HuH-7 (cell line): ENCODE measurements at places on chromosomes 1 and 21.

- DNase-seq: peak; percentile 25
These were observed 109.4 kb downstream of the NRDC start for GRCh38 chr1:51768971-51769588.

- no peak for DNase-seq
These were observed 53.6 kb downstream of the RERE start for GRCh38 chr1:8763888-8764287.

DNA sequence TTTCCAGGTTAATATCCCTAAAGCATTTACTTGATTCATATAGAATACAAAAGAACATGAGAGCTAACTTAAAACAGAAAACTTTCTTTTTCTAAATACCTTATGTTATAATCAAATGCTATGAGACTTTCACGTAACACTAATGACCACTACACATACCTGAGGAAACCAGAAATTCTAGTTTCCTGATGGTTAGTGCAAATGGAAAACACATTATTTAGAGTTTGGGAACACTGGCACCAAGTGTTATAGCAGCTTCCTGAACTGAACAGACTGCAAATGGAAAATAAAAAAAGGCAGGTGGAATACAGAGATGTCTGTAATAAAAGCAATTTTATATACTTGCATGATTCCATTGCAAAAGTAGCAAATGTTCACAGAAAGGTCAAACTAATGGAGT is 15.5 kb downstream of the PAXBP1 start:
- no peak for DNase-seq

DNA sequence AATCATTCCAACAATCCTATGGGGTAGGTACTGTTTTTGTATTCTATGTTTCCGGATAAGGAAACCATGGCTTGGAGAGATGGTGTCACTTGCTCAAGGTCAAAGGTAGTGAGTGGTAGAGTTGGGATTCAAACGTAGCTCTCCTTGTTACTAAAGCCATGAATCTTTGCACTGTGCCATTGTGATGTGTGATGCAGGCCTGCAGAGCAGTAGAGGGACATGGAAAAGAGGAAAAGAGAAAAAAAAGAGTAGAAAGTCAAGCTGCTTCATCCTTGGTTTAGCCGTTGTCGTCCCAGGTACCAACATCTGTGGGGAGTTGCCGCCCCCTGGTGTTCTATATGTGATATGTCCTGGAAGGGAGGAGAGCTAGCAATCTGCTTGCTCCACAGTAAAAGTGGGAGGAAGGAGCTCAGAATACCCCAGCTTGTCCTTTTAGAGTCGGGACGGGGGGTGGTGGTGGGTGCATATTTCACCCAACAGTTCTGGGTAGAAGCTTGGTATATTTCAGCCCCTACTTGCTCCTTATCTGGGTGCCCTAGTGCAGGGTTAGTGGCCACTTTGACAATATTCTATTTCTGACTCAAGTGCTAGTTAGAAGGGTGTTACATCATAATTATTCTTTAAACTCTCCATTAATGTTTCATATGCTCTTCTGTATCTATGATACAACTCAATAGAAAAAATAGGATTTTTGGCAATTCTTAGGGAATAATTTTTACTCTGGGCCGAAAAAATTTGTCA is 98.4 kb downstream of the EBNA1BP2 start:
- DNase-seq: peak; percentile 79

GRCh38 chr21:44485254-44485793 is 30.0 kb downstream of the LRRC3 start:
- no peak for DNase-seq

DNA sequence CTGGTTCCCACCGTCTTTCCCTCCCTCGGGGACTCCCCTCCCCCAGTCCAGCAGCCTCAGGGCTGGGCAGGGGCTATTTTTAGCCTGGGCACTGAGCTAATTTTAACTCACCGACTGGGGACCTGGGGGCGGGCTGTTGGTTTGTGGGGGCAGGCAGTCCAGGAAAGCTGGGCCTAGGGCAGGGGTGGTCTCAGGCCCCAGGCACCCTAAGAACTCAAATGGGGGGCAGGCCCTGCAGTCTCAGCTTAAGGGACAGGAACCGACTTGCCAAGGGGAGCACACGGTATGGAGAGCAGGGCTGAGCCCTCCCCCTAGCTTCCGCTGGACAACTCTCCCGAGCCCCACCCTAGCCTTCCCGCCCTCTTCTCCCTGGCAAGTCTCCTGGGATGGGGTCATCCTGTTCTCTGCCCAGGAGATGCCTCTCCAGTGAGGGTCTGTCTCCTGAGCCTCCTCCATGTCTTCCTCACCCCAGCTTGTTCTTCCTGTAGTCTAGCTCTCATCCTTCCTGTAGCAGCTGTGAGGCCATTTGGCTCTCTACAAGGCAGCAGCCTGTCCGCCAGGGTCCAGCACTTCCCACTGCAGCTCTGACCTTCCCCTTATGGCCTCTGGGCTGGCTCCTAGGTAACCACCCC is 10.1 kb downstream of the MEF2D start:
- DNase-seq: no peak

DNA sequence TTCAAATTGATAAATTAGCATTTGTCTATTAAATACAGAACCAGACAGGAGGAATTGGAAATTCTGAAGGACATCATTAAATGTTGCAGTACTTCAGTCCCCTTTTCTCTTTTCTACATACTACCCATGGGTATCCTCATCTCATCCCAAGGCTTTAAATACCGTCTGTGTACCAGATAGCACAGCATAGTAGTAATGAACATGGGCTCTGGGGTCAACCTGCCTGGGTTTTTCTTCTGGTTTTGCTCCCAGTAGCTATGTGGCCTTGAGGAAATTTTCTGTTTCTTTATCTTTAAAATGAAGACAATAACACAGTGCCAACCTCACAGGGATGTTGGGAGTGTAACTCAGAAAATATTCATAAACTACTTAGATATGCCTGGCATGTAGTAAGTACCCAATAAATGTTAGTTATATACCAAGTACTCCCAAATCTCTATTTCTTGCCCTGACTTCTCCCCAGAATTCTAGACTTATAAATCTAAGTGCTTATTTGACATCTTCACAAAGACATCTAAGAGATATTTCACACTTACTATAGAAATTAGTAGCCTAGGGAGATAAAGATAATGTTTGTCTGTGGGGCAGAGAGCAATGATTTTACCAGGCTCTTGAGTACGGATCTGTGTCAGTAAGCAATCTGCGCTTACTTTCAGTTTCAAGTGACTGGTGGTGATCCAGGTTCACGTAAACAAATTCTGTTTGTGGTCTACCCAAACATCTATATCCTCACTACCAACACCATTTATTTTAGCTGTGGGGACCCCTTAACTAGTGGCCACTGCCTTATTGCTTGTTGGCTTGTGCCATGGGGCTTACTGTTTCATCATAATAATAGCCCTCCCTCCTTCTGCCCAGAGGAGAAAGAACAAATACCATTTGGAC is 37.3 kb downstream of the VANGL2 start:
- DNase-seq: no peak

DNA sequence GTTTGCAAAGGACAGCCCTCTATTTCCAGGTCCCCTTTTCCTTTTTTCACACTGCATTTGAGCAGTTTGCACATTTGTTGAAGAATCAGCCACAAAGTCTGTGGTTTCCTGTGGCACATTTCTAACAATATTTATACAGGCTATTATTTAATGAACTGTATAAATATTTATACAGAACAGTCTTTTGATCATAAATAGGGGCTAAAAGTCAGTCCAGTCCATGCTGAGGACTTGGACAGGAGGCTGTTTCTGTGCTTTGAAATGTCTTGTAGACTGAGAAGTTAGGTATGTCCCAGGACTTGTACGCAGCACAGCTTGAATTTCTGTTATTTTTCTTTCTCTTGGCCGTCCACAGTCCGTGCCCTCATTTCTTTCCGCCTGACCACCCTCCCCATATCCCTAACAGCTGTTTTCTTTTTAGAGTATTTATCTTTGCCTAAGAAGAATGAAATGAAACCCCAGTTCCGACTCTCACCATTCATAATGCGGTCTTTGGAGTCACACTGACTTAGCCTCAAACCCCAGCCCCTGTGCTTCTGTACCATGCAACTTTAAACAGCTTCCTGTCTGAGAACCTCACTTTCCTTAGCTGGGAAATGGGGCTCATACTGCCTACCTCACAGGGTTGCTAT is 19.7 kb downstream of the FGGY start:
- no peak for DNase-seq

DNA sequence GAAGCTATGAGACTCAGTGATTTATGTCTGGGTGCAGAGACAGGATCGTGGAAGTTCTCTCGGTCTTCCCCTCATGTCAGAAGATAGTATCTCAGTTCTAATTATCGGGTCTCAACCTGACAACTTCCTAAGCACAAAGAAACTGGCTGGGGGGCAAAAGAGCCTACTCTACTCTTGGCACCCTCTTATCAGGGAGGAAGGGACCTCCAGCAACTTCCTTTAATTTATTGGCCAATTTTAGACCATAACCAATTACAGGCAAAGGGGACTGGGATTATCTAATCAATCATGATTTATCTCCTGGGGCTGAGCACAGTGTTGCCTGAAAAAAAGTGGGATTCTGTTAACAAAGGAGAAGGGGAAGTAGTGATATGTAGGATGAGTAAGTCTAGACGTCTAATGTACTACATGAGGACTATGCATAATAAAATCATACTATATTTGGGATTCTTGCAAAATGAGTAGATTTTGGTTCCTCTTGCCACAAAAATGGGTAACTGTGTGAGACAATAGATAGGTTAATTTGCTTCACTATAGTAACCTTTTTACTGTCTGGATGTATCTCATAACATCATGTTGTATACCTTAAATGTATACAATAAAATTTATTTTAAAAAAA is 98.8 kb downstream of the ZFYVE9 start:
- no peak for DNase-seq

DNA sequence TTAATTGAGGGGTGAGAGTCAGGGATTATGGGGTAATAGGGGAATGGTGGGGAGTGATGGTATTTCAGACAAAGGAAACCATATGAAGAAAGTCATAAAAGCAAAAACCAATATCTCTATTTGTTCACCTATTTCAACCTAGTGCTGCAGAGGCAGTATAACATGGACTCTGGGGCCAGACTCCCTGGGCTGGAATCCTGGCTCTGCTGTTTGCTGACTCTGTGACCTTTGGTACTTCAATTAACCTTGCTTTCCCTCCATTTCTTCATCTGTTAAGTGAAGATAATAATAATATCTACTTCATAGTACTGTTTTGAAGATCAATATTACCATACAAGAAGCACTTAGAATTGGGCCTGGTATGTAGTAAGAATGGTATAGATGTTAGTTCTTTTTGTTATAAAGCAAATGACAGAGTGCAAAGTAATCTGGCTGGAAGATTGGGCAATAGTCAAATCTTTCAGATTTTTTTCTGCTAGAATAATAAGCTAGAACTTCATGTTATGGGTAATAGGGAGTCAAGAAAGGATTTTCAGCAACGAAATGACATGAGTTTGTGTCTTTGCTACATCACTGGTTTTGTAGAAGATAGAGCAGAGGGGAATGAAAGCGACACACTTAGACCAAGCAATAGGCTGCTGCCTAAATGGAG is 9.0 kb downstream of the EPHX4 start:
- DNase-seq: peak; percentile 29

GRCh38 chr1:87329526-87330056 is 911 bp downstream of the LMO4 start:
- DNase-seq: no peak

GRCh38 chr1:111507411-111508201 is 4.2 kb upstream of the ADORA3 start:
- peak; percentile 72 for DNase-seq

GRCh38 chr1:35560256-35561225 is 2.9 kb downstream of the NCDN start:
- DNase-seq: no peak

DNA sequence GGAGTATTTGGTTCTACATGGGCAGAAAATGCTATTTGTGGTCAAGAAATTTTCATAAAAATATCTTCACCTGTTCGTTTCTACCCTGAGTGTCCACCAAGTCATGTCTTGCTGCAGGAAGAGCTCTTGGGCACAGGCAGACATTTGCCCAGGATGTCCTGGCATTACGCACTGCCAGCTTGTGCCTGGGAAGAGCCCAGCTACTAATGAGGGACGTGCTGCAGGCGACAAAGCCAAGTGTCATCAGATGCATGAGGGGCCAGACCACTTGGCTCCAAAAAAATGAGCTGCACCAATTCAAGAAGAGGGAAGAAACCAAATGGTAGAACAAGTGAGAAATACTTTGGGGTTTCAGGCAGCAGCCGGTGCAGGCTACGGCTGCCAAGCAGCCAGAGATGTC is 12.9 kb downstream of the RNU5D-1 start:
- no peak for DNase-seq

GRCh38 chr1:182835806-182836205 is 3.3 kb upstream of the DHX9 start:
- DNase-seq: no peak

DNA sequence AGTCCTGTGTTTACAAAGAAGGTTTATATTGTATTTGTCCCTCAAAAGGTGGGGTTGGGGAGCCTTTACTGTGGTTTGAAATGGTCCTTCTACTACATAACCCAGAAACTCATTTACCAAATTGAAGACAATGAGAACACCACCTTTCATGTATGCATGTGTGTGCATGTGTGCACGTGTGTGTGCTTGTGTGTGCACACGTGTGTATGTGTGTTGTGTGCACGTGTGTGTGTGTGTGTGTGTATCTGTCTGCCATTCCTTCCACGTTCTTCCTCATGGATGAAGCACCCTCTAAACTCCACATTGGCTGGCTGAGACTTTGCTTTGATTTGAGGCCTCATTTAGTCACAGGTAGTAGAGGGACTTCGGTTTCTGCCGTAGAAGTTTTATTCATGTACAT is 138.2 kb downstream of the EDEM3 start:
- no peak for DNase-seq

GRCh38 chr1:182611787-182612186 is 7.6 kb upstream of the RGS16 start:
- DNase-seq: no peak
